ENCODE measurements at places on chromosomes 1 and 21.

- peak; percentile 61 for DNase-seq
Observed at GRCh38 chr1:9881838-9882249, 28.2 kb downstream of the CTNNBIP1 start.

DNA sequence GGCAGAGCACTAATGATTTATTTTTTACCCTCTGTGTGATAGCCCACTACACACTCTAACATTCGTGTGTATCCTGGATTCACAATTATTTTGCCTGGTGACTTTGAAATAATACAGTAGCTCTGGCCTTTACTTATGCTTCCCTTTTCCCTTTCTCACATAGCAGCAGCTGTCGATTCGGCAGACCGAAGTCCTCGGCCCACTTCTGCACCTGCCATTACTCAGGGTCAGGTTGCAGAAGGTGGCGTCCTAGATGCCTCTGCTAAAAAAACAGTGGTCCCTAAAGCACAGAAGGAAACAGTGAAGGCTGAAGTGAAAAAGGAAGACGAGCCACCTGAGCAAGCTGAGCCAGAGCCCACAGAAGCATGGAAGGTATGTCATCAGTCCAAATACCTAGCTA, 70.8 kb downstream of the TMEM200B start:
- no peak for DNase-seq

DNA sequence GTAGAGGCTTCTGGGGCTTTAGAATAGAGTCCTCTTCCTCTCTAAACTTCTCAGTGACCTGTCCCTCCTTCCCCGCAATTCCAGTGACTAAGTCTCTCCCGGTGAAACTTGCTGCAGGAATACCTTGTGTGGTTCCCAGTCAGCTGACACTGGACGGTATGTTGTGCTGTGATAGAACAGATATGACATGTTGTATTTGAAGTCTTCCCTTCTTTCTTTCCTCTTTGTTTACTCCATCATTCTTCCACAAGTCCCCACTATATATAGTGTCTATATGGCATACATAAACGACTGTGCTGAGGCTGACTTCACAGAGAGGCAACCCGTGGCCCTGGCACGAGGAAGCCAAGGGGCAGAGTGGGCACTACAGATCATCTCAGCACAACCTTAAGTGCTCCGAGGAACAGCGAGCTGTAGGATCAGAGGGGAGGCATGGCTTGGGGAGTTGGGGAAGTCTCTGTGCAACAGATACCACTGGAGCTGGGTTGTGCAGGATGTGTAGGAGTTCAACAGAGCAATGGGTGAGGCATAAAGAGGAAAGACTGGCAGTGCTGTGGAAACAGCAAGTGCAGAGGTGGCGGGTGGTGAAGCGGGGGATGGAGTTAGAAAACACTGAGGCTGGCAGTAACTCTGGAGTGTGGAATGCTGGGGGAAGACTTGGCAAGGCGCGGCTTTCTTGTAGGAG, 237.8 kb downstream of the TRABD2B start:
- no peak for DNase-seq

DNA sequence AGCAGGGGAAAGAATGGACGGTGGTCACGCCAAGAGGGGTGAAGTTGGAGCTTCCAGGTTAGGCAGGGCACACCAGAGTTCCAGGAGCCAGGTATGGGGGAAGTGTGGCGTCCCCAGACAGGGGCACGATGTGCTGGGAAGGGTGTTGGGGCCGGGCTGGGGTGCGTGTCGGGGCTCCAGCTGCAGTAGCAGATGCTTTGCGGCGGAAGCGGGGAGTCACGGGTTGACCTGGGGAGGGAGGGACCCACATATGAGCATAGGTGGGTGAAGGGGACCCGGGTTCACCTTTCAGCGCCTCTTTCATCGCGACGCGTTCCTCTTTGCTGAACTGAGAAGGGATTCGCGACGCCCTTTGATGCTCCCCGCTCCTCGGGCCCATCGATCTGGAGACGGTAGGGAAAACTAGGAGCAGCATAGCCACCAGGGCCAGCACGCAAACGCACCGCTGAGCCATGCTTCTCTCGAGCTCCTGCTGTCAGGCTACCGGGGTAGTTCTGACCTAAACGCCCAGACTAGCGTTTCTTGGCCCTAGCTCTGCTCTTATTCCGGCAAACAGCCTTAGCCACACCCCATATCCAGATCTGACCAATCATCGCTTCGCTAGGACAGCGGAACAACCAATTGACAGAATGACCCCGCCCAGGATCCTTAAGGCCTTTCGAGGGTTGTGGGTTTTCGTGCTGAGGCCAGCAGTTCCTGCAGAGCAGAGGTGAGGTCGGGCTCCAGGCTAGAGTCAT, at the start of gene PM20D1:
TSS of gene PM20D1 (minus strand) at position 514 of the 737 bp plus-strand sequence. CDS start at position 454, 60 bp downstream.
- DNase-seq, result peak; percentile 72

- peak; percentile 5 for DNase-seq
Observed at GRCh38 chr1:61506236-61506635, 218.7 kb downstream of the TM2D1 start.

DNA sequence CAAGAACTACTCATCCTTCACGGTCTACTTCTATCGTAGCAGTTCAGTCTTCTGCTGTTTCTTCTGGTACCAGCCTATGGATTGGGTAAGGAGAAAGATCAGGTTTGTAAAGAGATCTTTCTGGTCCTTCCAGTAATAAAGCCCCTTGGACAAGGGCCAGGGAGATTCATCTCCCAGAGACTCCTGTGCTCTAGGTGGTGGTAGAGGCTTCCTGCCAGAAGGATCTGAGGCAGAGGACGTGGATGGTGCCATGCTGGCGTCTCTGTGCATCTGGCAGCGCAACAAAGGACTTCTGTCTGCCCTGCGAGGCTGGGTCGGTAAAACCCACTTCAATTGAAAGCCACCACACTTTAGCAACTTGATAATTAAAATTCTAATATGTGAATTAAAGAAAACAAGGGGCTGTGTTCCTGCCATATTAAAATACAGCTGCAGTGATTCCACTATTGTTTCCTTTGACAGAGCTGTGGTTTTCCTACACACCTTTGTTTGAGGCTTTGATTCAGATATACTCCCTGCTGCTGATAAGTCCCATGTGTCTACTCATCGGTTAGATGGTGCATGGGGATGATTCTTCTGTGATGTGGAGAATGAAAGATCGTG, 73.6 kb downstream of the ROR1 start:
- DNase-seq, result no peak

DNA sequence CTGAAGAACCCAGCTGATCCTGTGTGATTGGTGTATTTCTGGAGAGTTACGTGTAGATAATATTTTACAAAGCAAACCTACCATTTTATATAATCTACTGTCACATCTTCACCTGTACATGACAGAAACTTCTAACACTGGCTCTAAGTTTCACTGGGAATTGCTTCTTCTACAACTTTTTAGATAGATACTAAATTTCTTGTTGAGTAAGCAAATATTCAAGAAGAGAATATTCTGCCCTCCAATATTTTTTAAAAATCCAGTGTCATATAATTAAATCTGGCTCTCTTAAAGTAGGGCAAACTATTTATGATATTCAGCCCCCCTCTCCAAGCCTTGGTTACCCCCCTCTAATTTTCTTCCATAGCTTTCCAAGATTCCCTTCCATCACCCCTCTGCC, 50.1 kb downstream of the MROH9 start:
- no peak for DNase-seq

- no peak for DNase-seq
Observed at GRCh38 chr1:243474136-243474881, 218.5 kb downstream of the SDCCAG8 start.
